Stimulated activated CD4-positive, alpha-beta T cell treated with anti-CD3 and anti-CD28 coated beads, Interleukin-4, amount 100 ng/mL, for 24 hours (primary cell): ENCODE measurements at places on chromosomes 3 and 15.

DNA sequence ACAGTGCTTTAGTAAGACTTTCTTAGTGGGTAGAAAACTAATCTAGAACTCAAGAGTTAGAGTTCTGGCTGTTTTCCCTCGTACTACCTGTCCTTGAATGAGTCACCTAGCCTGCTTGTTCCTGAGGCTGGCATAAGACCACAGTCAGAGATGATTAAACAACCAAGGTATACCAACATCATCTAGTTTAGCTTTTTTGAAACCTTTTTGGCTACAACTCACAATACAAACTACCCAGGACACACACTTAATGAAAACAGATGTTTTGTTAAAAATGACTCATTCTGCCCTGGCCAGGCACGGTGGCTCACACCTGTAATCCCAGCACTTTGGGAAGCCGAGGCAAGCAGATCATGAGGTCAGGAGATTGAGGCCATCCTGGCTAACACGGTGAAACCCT, 4.6 kb downstream of the MCCC1 start:
- DNase-seq = no peak

GRCh38 chr3:71492974-71493771, 90.4 kb downstream of the FOXP1 start:
- DNase-seq = no peak

DNA sequence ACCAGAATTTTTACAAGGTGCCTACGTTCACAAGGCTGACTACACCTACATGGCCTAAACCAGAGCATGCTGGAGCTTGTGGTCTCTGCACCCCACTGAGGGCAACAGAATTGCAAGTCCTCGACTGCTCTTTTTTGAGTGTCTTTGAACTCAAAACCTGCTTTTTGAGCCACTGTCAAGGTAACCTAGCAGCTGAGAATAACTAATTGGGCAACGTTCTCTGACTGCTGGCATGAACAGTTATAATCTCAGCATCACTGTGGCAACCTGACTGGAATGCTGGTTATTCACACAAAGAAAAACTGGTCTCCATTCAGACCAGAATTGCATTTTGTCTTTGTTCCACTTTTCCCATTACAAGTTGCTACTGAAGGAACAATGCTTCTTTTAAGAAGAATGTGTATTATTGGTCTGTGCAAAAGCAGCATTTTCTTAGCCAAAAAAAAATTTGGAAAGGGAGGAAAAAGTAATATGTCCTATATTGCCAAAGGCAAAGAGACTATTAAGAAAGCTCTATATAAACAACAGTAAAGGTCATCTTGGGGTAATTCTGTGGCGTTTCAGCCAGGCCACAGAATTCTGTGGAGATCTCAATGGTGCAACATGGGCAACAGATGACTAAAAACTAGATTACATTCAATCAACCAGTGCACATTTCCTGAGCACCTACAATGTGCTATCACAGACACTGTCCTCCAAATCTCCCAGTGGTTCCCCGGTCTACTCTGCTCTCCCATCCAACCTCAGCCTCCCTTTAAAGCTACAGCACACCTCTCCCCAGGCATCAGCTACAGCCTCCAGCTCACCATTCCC, 76.8 kb downstream of the TNIK start:
- no peak for DNase-seq

DNA sequence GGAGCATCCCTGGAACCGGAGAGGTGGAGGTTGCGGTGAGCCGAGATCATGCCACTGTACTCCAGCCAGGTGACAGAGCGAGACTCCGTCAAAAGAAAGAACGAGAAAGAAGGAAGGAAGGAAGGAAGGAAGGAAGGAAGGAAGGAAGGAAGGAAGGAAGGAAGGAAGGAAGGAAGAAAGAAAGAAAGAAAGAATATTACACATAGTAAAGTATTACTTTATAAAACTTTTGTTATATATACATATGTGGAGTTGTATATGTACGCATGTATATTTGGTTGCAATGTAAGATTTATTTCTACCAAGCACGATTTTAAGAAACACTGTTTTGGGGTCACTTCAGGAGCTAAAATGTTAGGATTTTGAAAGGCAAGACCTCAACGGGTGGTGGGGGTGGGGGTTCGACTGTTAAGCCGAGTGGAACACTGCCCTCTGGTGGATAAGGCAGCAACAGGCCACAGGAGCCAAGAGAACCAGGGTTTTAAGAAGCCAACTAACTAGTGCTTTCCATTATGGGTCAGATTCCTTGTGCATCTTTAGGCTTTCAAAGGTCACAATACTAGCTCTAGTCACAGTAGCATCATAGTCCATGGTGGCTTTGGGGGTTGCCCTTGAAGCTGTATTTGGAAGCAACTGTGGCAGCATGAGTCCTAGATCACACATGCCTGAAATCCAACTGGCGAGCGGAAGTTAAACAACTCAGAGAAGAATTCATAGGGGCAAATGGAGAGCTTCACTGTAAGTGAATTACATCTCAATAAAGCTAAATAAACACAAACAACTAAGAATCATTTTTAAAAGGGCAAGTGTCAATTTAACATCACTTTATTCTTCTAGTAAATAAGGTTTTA, 22.5 kb downstream of the GLB1 start:
- DNase-seq = peak; percentile 83

DNA sequence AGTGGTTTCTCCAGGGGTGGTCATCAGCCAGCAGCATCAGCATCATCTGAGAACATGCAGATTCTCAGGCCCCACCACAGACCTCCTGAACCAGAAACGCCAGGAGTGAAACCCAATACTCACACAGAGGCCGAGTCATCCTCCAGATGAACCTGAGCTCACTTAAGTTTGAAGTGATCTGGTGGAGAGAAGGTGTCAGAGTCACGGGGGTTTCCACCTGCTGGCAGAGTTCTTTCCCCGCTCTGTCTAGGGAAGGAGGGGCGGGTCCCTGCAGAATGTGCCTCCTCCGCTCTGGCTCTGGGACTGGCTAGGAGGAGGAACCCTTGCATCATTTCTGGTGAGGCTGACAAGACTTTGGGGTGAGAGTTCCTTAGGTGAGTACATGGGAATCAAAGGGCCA, 13.3 kb upstream of the KIF23 start:
- peak; percentile 32 for DNase-seq

- DNase-seq = no peak
Observed at GRCh38 chr3:64289622-64290021, 64.4 kb upstream of the PRICKLE2 start.

- DNase-seq = no peak
Observed at GRCh38 chr3:177842743-177843734, 645.8 kb upstream of the TBL1XR1 start.

- DNase-seq = no peak
Observed at GRCh38 chr15:101168463-101168824, 83.4 kb downstream of the CHSY1 start.

GRCh38 chr3:48678056-48678455, 7.7 kb downstream of the NCKIPSD start:
- DNase-seq = no peak

- no peak for DNase-seq
Observed at GRCh38 chr3:111252779-111253178, 181.2 kb downstream of the NECTIN3 start.

- no peak for DNase-seq
Observed at GRCh38 chr15:56128081-56128480, 115.6 kb downstream of the RFX7 start.
